ENCODE measurements at places on chromosomes 16 and 17.

DNA sequence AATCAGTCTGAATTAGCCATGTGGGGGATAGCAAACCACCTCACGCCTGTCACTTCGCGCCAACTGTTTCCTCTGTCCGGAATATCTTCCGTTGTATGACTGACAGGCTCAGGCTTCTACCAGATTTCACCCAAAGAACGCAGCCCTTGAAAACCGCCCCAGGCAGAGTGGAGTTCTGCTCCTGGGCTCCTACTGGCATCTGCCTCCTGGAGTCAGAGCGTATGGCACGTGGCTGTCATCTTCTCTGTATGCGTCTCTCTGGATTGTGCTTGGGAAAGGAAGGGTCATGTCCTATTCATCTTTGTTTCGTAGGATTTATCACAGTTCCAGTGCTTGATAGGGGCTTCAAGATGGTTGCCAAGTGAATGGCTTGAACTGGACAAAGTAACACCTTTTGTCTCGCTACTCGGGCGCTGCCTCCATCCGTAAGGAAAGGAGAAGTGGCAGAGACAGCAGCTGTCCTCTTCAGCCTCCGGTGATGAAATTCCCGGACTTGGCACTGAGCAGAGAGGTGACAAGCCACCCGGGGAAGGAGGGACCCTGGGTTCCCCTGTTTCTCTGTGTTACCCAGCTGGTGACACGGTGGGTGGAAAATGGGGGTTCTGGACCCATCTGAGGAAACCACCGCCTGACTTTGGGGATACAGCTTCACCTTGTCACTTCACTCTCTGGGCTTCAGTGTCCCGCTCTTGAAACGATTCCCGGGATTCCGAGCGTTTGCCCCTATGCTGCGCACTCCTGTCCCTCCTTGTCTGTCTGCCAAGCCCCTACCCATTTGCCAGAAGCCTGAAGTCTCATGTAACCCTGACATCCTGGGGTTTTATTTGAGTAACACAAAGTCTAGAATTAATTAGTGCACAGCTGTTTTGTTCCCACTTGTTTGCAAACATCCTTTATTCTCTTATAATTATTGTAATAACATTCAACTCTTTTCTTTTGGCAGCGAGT lies 13.9 kb downstream of the KIAA0513 start:
- no peak for DNase-seq

DNA sequence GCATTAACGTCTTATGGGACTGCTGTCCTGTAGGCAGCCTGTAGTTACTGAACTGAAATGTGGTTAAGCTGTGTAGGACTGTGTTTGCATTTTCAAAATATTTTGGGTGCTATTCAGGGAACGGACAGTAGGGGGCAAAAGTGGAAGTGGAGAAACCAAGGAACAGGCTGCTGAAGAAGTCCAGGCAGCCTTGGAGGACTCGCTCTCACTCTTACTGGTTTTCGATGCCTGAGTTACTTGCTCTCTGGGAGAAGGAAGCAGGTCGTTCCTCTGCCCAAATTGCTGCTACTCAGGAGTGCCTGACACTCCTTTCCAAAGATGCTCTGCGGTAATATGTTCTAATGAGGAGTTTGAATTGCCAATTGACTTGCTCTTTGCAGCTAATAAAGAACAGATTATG lies 64.5 kb upstream of the RBFOX1 start:
- no peak for DNase-seq

DNA sequence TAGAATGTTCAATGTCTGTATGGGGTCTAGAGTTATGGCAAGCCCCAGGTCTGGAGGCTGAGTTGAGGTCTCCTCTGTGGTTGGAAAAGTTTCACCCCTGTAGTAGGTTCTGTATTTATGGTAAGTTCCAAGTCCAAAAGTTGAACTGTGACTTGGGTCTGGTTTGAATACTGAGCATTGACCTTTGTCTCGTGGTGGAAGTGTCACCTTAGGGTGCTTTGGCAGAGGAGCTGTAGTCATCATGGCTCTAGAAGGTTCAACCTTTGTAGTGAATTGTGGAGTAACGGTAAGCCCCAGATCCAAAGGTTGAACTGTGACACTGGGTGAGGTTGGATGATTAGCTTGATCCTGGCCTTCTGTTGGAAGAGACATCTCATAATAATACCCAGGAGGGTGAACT lies 17.6 kb downstream of the RDM1 start:
- no peak for DNase-seq

GRCh38 chr17:65723431-65724151 lies 162.1 kb upstream of the AXIN2 start:
- DNase-seq, result no peak

DNA sequence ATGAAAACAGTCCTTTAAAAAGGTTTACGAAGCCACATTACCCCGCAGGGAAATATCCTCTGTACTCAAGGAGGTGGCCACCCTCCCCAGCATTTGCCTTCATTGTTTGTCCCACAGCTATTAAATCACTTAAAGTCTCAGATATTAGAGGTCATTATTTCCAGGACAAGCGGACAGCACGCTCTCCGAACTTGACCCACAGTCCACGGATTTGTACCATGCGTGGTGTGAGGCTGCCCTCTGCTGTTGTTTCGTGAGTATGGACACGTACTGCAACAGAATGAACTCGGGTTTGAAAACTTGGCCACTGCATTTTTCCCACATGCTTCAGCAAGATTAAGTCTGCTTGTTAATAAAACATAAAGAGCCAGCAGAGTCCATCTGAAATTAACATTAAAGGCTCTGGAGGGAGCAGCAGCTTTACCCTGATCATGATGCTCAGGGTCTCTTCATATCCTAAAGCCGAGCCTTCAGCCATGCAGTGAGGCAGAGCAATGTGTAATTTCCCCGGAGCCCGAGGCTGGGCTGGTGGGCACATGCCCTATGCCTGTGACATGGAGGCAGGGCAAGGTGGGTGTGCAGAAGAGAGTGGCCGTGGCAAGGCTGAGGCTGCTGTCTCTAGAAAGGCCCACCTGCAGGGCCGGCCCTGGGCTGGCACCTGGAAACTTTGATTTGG lies 19.7 kb downstream of the MEAK7 start:
- peak; percentile 30 for DNase-seq

DNA sequence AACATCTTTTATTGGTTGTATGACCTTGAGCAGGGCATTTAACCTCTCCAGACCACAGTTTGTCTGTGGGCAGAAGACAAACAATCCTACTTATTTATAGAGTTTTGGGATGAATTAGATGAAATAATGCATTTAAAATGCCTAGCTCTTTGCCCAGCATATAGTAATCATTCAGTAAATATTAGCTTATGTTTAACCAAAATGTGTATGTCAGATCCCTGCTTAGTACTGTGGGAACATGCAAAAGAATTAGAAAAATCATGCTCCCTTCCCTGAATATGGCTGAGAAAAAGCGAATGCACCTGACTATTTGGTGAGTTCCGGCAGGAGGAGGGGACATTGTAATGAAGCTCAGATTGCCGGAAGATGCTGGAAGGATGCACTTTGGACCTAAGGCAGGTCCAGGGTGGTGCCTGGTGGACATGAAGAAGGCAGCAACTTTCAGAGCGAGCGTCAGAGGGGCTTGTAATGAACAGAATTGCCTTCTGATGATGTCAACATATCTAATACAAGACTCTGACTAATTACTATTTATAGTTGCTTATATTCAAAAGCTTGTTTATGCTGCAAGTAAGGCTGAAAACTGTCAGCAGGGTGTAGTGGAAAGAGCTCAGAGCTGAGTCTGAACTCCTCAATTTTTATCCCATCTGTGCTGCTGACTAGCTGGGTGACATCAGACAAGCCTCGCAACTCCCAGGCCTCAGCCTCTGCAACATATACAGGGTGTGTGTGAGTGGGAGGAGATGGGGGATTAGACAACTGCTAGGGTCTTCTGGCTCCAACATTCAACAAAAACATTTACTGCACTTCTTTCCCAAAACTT lies 221.2 kb downstream of the PRKCA start:
- DNase-seq, result no peak

- DNase-seq, result no peak
Observed at GRCh38 chr16:89202422-89203215, 2.3 kb upstream of the SLC22A31 start.

DNA sequence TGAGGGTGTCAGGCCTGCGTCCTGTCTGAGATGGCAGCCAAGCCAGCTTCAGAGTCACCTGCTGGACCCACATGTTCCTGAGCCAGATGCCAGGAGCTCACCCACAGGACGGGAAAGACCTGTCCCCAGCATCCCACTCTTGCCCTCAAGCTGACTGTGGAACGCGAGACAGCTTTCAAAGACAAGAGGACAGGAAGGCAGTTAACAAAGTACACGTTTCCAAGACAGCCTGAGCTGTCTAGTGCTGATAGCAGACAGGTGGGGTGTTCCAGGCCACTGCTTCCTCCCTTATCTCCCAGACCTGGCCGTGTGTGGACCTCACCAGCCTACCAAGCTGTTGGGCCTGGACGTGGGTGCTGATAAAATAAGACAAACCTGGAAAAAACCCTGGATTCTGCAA lies 13.2 kb downstream of the CMTM3 start:
- no peak for DNase-seq

DNA sequence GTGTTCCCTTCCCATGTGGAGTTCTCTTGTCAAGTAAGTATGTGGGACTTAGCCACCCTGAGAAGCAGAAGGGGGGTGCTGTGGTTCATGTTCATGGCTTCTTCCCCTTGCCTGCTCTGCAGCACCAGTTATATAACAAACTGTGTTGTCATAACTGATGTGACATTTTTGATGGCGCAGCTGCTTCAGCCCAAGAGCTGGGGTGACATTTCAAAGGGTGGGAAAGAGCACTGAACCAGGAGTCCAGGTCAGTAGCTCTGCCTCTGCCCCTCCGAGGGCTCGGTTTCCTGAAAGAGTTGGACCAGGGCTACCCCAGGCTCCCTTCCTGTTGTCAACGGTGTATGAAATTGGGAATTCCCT lies 7.4 kb downstream of the GNAO1 start:
- no peak for DNase-seq

- peak; percentile 73 for DNase-seq
Observed at GRCh38 chr16:67968400-67969253, at the start of gene SLC12A4. TSS of gene SLC12A4 (minus strand) at chr16:67968637. CDS start at chr16:67968553, 84 bp downstream.

GRCh38 chr17:67569873-67570272 lies 147.9 kb upstream of the NOL11 start:
- no peak for DNase-seq

- DNase-seq, result no peak
Observed at GRCh38 chr16:12927591-12927990, 26.2 kb downstream of the SHISA9 start.

- peak; percentile 37 for DNase-seq
Observed at GRCh38 chr16:1102921-1103635, 7.0 kb upstream of the C1QTNF8 start.

- DNase-seq, result no peak
Observed at GRCh38 chr17:13127921-13128602, 110.2 kb upstream of the ELAC2 start.

DNA sequence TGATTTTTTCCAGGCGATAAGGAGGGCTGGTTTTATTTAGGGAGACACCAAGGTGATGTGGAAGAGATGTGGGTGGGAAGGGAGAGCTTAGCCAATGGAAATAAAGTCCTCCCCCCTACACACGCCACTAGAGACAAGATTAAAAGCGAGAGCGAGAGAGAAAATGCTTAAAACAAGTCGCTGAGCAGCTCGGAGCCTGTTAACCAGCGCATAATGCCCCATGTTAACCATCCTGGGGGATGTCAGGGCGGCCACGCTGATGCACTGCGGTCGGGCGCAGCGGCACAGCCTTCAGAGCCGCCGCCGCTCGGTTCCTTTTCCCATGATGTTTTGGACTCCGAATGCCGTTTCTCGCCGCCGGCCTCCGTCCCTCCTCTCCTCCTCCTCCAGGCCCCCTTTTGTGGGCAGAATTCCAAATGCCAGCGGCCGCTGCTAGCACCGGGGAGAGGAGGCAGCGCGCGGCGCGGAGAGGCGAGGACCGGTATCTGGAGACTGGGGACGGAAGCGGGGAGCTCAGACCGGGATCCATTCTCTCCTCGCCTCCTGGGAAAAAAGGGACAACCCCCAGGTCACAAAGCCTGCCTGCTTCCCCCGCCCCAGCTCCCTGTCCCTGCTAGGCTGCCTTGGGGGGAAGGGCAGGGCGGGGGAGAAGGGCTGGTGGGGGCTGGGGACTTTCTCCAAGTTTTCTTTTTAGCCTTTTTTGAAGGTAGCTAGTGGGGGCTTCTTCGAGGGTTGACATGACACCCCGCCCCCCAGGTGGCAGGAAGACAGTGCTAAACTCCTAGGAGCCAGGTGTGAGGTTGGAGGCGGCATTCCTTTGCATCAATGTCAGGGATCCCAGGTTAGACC lies 98.1 kb upstream of the CCL2 start:
- DNase-seq, result no peak

GRCh38 chr16:1308036-1308976 lies 1.1 kb upstream of the UBE2I start:
- DNase-seq, result no peak

DNA sequence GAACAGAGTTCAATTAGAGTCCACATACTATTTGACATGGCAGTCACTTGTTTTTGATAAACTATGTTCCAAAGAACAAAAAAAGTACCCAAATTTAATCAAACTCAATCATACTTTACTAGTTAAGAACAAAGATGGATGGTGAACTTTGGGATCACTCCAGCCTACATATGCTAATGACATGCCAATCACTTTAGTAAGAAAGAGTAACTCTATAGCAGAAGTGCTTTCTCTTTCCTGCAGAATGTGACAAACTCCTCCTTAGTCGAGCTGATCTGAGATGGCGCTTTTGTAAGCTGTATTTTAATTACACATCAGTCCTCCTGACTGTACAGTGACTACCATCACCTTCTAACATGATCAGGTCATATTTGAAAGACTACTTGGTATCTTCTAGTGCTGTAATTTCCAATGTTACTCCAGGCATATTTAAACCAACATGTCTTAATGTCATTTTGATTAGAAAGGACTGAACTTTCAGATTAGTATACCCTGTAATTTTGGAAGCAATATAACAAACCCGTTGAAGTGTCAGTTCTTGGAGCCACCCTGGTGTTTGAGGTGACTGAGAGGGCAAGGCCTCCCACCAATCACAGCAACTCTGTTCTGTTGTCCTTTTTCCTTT lies 4.1 kb downstream of the NETO2 start:
- DNase-seq, result no peak

DNA sequence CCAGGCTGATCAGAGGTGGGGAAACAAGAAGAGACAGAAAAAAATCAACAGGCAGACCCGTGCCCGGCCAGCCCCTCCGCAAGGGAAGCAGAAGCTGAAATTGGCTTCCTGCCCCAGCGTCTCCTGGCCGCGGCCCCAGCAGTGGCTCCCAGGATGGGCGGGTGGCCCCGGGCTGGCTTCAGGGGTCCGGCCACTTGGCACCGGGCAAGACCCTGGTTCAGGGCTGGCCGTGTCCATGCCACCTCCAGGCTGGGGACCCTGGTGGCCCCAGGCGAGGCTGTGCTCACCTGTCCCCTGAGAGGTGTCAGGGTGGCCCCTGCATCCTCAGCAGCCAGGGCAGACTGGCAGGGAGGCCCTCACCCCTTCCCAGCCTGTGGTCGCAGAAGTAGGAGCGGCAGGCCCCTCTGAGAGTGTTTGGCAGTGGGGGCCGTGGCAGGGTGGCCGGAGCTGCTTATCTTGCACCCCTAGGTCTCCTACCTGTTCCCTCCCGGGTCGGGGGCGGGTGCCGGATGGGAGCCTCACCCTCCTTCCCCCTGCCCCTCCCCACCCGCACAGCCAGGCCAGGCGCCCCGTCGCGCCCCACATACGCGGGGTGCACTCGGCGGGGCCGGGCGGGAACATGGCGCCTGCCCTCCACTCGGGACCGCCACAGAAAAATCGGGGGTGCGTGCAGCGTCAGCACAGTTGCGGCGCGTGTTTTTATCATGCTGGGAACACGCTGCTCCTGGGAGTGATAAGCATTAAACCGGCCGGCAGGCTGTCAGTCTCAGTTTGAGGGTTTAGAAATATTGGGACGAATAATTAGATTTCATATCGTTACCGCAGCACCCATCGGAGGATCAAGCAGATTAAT lies 46.7 kb upstream of the ZC3H18 start:
- no peak for DNase-seq

Data from HAP-1 (cell line).